ENCODE measurements at places on chromosomes 16 and 17.

GRCh38 chr17:49980703-49981197, 11.8 kb downstream of the DLX4 start:
- no peak for DNase-seq

DNA sequence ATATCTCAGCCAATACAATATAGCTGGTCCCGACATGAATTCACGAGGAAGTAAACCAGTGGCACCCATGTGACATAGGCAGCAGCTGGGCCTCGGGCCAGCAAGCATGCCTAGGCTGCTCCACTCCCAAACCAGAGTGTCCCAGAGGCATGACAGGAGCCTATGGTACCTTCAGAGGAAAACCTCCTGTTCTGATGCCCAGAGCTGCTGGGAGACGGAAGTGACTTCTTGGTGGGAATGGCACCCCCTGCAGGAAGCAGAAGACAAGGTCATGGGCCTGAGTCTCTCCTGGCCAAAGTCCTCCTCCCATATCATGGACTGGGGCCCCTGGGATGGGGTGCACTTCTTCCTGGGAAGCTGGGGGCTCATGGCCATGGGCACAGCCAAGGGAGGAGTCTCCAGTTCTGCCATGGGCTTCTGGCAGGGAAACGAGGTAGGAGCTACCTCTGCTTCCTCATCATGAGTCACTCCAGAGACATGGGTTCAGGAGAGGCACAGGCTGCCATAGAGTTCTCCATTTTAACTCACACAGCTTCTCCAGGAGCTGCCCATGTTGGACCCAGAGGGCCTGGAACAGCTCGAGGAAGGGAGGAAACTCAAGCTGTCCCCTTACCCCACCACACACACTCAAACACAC, 13.4 kb downstream of the FBF1 start:
- DNase-seq, result peak; percentile 73

DNA sequence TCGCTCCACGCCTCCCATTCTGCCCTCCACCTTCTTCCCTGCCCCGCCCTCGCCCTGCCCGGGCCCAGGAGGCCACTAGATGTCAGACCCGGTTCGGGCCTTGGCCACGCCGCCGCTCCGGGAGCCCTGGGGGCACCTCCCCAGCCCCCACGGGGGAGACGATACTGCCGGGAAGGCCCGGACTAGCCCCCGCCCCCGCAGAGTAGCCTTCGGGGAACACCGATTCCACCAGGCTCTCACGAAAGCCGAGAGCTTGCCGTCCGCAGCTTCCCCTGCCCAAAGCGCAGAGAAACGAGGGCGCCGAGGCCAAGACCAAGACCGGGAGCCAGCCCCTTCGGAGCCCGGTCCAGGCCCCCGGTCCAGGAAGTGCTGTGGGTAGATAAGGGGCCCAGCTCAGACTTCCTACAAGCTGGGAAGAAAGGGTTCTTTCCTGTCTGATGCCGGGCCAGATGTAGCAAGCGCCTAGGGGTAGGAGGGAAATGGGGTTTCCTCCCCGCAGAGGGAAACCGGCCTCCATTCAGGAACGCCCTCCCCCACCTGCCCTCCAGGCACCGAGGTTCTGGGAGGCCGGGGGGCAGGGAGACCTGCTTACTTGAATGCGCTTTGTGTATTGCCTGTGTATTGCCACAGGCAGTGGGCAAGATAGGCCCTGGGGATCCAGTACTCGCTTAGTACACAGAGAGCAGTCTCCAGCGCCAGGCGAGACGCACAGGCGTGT, 806 bp upstream of the CYB561 start:
- DNase-seq, result no peak

DNA sequence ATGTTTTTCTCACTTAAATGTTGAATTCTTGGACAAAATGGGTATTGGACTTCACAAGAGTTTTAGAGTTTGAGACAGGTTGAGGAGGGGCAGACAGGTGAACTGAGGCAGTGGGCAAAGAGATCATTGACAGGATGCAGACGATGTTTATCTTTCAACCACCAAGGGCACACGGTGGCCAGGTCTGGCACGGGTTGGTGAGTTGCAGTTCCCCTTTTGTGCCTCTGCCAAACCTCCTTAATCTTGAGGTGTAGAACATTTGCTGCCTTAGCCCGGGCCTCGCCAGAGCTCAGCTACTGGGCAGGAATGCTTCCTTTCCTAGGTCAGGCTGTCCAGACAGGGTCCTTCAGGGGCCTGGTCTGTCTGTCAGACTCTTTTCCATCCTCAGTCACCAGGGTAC, 567.4 kb upstream of the SOX9 start:
- no peak for DNase-seq

- DNase-seq, result no peak
Observed at GRCh38 chr16:76784530-76784929, 406.5 kb upstream of the MON1B start.
